ENCODE measurements at places on chromosomes 1 and 21.

- no peaks in the 10 kb centered on the region for H3K36me3 ChIP-seq
- no peak overlapping the region for H3K27ac ChIP-seq
- H3K4me3 ChIP-seq: no peak overlapping the region
- H3K4me1 ChIP-seq: no peaks in the 10 kb centered on the region
- no peaks in the 10 kb centered on the region for H3K27me3 ChIP-seq
These were observed 626.1 kb downstream of the PTPRC start for GRCh38 chr1:199264911-199265310.

GRCh38 chr1:190179817-190180216 is 297.8 kb downstream of the BRINP3 start:
- no peak overlapping the region for H3K4me3 ChIP-seq
- H3K36me3 ChIP-seq: no peaks in the 10 kb centered on the region
- no peak overlapping the region for H3K27ac ChIP-seq
- no peaks in the 10 kb centered on the region for H3K4me1 ChIP-seq
- no peaks in the 10 kb centered on the region for H3K27me3 ChIP-seq

GRCh38 chr1:39608921-39609320 is 30.5 kb downstream of the HEYL start:
- no peaks in the 10 kb centered on the region for H3K36me3 ChIP-seq
- no peak overlapping the region for H3K27ac ChIP-seq
- no peak for DNase-seq
- no peak overlapping the region for H3K4me3 ChIP-seq
- H3K4me1 ChIP-seq: peaks cover 4% of the 10 kb centered on the region

DNA sequence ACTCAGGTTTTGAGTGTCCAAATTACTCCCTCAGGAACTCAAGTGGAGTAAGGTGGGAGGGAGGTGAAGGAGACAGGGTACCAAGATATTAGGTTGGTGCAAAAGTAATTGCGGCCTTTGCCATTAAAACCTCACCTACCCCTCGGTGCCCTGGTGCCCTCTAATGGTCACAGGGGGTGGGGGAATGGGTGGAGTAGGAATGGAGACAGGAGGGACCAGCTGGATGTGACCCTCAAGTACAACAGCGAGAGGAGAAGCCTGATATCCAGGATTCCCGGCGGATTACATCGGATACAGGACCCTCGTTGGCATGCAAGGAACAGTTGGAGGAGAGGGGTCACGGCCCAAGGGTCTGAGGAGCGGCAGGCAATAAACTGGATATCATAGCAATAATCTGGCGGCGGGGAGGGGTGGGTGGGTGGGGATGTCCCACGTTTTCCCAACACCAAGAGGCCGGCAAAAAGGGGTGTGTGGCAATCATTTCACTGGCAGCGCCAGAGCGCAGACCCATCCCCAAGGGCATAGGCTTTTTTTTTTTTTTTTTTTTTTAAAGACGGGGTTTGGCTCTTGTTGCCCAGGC is 4.3 kb upstream of the ZBTB7B start:
- H3K27me3 ChIP-seq: no peaks in the 10 kb centered on the region
- H3K36me3 ChIP-seq: no peaks in the 10 kb centered on the region
- no peak overlapping the region for H3K4me3 ChIP-seq
- no peak overlapping the region for H3K27ac ChIP-seq

GRCh38 chr1:192589813-192590212 is 14.2 kb downstream of the RGS1 start:
- H3K27ac ChIP-seq: no peak overlapping the region
- no peaks in the 10 kb centered on the region for H3K36me3 ChIP-seq
- no peaks in the 10 kb centered on the region for H3K27me3 ChIP-seq

DNA sequence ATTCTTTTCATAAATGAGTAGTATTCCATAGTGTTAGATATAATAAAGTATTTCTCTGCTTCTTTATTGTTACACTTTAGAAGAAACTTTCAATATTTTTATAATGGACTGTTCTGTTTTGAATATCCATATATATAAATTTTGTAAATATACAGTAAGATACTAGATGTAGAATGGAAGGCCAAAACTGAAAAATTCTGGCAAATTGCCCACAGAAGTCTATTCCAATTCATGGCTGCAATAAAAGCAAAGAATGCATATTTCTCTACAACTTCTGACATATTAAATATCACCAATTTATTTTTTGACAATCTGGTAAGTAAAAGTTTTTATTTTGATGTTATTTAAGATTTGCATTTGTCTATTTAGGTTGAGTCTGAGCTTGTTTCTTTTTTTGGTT is 532.5 kb downstream of the NCAM2 start:
- no peak overlapping the region for H3K4me3 ChIP-seq
- H3K4me1 ChIP-seq: no peaks in the 10 kb centered on the region
- H3K27ac ChIP-seq: no peak overlapping the region
- no peak for DNase-seq
- H3K27me3 ChIP-seq: no peaks in the 10 kb centered on the region
- no peaks in the 10 kb centered on the region for H3K36me3 ChIP-seq

GRCh38 chr1:27624467-27625178 is 10.4 kb downstream of the FGR start:
- no peak for DNase-seq
- H3K4me1 ChIP-seq: peaks cover 7% of the 10 kb centered on the region
- H3K36me3 ChIP-seq: no peaks in the 10 kb centered on the region
- H3K27me3 ChIP-seq: no peaks in the 10 kb centered on the region
- no peak overlapping the region for H3K27ac ChIP-seq
- H3K4me3 ChIP-seq: no peak overlapping the region
